GM13977 (cell line): ENCODE measurements at places on chromosomes 7 and 10.

- no peak for DNase-seq
These were observed 38.9 kb downstream of the DNAJB12 start for GRCh38 chr10:72315611-72316385.

DNA sequence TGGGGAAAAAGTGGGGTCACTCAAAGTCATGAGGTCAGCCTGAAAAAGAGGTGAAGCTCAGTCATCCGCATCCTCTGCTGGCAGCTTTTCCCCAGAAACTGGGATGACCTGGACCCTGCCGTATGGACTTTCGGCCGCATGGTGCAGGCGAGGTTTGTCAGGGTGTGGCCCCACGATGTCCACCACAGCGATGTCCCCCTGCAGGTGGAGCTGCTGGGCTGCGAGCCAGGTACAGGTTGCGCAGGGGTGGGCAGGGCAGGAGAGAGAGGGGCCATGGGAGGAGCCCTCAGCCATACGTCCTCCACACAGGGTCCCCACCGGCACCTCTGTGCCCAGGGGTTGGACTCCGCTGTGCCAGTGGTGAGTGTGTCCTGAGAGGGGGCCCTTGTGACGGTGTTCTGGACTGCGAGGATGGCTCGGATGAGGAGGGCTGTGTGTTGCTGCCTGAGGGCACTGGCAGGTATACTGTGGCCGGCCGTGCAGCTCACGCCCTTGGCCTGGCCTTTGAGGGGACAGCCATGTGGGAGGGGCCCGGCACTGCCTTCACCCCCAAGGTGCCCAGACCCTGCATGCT lies 23.0 kb upstream of the ZNF467 start:
- no peak for DNase-seq

- DNase-seq, result no peak
These were observed 20.7 kb upstream of the ADRB1 start for GRCh38 chr10:114022766-114023597.

GRCh38 chr7:11175371-11175770 lies 201.7 kb downstream of the PHF14 start:
- no peak for DNase-seq

DNA sequence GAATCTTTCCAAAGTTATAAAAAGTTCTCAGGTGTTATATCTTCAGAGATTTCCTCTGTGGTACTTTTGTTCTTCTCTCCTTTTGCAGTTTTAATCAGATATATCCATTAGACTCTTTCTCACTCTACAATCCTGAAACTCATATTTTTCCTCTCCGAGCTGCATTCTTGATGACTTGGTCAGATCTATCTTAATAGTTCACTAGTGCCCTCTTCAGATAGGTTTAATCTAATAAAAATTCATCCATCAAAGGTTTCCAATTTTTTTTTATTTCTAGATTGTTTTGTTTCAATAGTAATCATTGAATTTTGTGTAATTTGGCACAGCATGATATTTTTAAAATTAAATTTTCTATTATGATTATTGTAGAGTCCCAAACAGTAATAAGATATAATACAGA lies 21.8 kb upstream of the DGKB start:
- DNase-seq, result no peak

DNA sequence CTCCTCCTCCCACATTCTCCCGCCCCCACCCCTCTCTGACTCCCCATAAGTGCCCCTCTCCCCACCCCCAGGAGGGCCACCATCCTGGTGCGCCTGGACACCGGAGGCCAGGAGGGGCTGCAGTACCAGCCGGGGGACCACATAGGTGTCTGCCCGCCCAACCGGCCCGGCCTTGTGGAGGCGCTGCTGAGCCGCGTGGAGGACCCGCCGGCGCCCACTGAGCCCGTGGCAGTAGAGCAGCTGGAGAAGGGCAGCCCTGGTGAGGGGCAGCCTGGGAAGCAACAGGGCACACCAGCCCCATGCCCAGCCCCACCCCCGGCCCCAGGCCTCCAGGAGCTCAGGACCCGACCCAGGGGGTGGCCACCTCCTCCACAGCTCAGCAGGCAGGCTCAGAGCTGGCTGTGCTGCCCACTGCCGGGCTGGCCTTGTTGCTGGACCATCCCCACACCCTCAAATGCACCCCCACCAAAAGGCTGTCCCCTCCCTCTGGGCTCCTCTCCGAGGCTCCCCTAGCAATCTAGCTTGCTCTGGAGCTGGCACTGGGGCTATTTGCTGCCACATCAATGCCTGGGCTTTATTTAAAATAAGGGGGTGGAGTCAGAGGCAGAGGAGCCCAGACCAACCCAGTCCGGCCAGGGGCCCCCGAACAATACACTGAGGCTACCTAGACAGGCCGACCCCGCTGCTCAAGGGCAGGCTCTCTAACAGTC lies 14.8 kb downstream of the ATG9B start:
- no peak for DNase-seq

- no peak for DNase-seq
These were observed 5.4 kb downstream of the ARHGAP21 start for GRCh38 chr10:24718031-24718855.

- peak; percentile 87 for DNase-seq
These were observed at the start of gene CUL1 for GRCh38 chr7:148698397-148699023. CUL1 (plus strand) TSS chr7:148698903; CDS start chr7:148730123, 31,220 bp downstream.

GRCh38 chr7:149598721-149599308 lies 101.2 kb upstream of the ZNF746 start:
- DNase-seq, result peak; percentile 31

DNA sequence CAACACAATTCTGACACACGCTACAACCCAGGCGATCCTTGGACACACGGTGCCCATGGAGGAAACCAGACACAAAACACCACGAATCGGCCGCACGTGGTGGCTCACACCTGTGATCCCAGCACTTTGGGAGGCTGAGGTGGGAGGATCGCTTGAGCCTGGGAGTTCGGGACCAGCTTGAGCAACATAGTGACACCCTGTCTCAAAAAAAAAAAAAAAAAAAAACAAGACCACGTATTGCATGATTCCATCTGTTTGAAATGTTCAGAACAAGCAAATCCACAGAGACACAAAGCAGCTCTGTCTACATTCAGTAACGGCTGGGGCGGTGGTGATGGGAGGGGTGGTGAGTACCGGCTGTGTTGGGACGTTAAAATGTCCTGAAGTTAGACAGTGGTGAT lies 25.2 kb downstream of the ADAP1 start:
- DNase-seq, result no peak

- peak; percentile 21 for DNase-seq
These were observed 127.5 kb downstream of the CUBN start for GRCh38 chr10:17001961-17002749.

GRCh38 chr10:127854769-127855590 lies 37.8 kb downstream of the CLRN3 start:
- peak; percentile 34 for DNase-seq

DNA sequence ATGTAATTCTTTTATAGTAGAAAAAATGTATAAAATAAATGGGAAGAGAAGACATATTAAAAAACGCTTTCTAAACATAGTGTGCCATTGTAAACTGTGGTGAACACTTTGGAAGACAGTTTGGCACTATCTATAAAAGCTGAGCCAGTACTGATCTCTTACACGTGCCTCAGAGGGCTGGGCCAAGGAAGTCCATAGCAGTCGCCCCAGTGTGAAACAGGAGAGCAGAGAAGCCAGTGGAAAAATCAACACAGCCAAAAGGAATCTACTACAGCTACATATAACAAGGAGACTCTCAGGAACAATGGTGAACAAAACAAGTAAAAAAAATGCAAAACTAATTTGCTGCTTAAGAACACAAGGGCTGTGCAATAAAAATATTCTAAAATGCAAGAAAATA lies 20.6 kb downstream of the SEPHS1 start:
- DNase-seq, result no peak

DNA sequence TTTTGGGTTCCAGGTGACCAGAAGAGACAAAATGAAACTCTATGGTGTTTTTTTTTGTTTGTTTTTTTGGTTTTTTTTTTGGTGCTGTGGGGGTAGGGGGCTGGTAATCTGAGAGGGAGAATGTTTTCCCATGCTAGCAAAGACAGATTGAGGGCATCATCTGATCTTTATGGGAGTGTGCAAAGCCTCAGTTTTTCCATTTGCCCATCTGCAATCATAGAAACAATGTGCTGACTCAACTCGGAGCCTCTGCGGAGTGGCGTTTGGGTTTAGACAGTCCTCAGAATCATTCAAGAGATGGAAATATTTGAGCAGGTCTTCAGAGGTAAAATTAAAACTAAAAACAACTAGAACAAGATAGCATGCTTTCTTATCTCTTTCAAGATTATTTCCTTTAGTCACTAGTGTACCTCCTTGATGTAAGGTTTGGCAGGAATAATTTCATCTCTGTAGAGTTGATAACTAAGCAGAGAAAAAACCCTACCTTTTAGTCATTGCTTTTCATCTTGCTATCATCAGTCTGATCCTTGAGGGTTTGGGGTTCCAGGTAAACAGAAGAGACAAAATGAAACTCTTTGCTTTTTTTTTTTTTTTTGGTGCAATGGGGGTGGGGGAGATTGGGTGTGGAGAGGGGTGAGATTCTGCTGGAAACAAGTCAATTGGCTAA lies 18.0 kb downstream of the CNNM2 start:
- DNase-seq, result no peak

- DNase-seq, result no peak
These were observed 69.2 kb downstream of the SDK1 start for GRCh38 chr7:3370068-3370830.
